ENCODE measurements at places on chromosomes 3 and 15.

- DNase-seq = no peak
Observed at GRCh38 chr15:83065431-83065830, 1.6 kb downstream of the BTBD1 start.

DNA sequence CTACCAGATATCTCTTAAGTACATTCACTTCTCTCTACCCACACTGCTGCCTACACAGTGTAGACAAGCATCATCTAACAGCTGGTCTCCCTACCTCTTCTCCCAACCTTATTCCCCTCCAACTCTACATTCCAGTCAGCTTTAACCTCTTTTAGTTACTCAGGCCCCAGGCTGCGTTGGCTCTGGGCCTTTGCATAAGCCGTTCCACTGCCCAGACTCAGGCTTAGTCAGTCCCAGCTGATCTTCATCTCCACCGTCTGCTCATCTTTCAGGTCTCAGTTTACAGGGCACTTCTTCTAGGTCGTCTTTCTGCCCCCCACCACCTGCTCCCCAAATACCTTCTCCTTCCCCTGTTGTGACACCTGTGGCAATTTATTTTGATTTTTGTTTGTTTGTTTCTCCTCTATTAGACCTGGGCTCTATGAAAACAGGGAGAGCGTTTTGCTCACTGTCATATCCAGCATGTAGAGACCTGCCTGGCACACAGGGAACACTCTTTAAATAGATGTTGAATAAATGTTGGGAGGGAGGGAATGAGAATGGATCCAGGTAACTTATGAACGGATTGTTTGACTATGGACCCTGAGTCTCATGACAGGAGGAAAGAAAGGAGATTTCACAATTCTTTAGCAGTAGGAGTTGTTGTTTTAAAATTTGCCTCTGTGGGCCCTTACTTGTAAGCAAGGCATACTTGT is 11.1 kb downstream of the SLC27A2 start:
- DNase-seq = no peak

DNA sequence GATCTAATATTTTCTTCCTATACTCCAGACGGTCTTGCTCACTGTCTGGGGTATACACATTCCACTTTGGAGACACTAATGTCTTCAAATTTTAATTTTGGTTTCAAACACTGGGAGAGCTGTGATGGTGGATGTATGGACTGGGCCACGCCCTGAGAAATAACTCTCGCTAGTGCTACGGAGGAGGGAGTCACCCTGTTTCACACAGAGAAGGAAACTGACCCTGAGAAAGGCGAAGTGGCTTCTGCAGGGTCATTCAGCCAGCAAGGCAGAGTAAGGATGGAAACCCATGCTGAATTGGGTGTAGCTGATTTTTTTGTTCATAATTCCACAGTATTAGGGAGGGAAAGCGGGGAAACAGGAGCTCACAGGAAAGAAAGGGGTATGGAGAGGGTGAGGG is 8.6 kb upstream of the SKIC8 start:
- DNase-seq = no peak

GRCh38 chr3:129812589-129812988 is 80.9 kb downstream of the TMCC1 start:
- no peak for DNase-seq

GRCh38 chr3:168116279-168116678 is 20.6 kb upstream of the GOLIM4 start:
- DNase-seq = no peak

- no peak for DNase-seq
Observed at GRCh38 chr3:169458752-169459151, 204.8 kb downstream of the MECOM start.

DNA sequence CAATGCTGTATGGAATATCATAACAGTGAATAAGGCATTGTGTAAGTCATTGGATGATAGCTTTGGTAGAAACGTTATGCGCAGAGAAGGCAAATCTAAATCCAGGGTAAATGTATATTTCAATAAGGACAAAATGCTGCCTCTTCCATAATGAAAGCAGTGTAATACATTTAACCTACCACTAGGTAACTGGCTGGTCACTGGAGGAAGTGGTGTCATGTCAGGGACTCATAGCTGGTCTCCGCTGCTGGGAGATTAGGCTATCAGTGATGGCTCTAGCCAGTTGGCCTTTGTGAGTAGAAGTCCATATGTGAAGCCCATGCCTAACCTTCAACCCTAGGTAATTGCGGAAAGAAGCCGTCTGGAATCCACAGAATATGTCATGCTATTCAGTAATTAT is 140.9 kb downstream of the NLGN1 start:
- DNase-seq = no peak

DNA sequence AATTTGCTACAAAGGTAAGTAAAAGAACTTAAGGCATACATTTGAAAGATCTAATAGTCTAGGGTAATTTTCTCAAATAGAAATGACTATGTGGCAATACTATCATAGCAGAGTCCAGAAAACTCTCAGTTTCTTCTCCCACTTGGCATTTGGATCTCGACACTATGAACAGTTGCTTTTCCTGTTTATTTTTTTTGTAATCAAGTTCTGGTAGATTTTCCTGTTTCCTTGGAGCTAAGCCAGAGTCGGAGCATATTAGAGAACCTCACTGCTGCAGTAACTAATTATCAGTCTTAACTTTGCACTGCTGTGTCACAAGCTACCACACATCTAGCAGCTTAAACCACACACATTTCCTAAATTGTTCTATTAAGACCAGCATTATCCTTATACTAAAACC is 44.9 kb upstream of the ZNF385D start:
- DNase-seq = no peak

DNA sequence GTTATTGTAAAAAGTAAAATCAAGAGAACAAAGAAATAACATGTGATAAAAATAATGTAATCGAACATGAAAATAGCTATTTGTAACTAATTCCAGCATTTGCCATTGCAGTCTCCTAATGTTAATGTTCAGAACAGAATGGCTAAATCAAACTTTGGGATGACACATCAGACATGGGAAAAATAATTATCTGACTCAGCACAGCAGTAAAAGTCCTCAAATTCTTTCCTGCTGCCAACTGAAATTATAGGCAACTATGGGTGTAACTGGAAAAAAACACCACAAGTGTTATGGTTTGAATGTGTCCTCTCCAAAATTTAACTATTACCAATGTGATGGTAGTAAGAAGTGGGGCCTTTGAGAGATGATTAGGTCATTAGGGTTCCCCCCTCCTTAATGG is 446.7 kb downstream of the C3orf38 start:
- no peak for DNase-seq

- DNase-seq = no peak
Observed at GRCh38 chr3:148297013-148297412, 400.7 kb upstream of the AGTR1 start.

Data from omental fat pad (tissue), 4 donors.